Activated CD4-positive, alpha-beta T cell treated with anti-CD3 and anti-CD28 coated beads for 4 hours (primary cell): ENCODE measurements at places on chromosomes 13 and 19.
A peak's percentile ranks its signal among the peaks of the same experiment; 100 is the strongest.

GRCh38 chr19:6677883-6678689 lies 8.1 kb upstream of the TNFSF14 start:
- peak; percentile 63 for DNase-seq

- no peak for DNase-seq
Observed at GRCh38 chr19:29946645-29947044, 4.6 kb downstream of the URI1 start.

DNA sequence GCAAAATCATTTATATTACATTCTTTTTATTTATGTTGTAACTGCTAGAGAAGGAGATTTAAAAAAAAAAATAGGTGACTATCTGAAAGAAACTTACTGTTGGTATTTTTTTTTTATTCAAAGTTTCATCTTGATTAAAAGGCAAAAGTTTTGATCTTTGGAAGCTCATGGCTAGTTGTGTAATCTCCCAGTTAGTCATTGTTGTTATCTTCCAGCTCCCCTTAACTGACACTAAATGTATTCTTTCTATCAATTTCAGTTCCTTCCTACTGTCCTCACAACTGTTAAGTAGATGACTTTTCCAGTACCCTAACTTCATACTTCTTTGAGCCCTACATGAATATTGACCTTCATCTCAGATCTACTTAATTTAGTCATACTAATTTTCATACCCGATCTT lies 71.1 kb downstream of the PIBF1 start:
- DNase-seq, result no peak

DNA sequence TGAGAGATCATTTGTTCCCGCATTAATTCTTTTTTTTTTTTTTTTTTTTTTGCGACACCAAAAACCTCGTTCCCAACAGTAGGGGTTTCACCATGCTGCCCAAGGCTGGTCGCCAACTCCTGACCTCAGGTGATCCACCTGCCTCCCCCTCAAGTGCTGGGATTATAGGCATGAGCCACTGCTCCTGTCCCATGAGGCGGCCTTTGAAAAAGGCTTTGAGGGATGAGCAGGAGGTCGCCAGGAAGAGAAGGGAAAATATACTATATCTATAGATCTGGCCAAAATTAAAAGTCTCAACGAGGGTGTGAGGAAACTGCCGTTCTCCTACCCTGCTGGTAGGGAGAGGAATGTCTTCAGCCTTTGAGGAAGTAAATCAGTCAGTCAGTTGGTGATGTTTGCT lies 26.2 kb downstream of the ZNF473 start:
- no peak for DNase-seq
